A549 (cell line): ENCODE measurements at places on chromosomes 2 and 18.

- DNase-seq, result no peak
Observed at GRCh38 chr2:48048476-48049171, 142.3 kb upstream of the FBXO11 start.

- no peak for DNase-seq
Observed at GRCh38 chr18:55400590-55401541, 187.1 kb downstream of the TCF4 start.

- DNase-seq, result no peak
Observed at GRCh38 chr2:239660390-239661230, 259.8 kb upstream of the HDAC4 start.

GRCh38 chr2:39487398-39488250 is 50.5 kb upstream of the MAP4K3 start:
- DNase-seq, result peak; percentile 52

DNA sequence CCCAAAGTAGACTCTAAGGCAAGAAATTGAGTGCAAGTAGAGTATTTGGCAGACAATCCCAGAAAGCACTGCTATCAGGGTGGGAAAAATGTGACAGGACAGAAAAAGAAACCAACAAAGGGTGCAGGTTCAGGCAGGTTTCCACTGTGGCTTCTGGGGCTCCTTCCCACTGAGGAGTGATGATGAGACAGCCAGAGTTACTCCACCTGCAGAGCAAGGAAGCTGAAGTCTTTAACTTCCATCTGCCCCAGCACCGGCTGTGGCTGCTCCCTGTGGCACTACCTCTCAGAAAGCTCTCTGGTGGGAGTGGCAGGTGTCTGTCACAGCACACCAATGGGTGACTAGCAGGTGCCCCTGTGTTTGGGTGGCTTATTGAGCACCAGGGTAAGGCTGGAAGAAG is 37.6 kb upstream of the ACKR3 start:
- DNase-seq, result no peak

DNA sequence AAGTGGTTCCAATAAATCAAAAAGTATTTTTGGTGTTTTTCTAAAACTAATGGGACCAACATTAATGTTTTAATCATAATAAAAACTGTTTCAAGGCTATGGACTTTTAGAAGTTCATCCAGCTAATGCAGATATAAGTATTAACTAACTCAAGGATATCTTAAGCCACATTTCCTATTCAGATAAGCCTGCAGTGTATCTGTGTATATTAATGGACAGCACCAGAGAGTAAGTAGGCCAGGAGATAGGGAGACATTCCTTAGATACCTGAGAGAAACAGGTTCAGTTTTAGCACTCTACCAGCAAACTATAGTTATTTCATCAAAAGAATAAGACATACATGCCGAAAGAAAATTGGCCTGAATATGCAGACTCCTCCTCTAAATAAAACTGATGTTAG is 27.3 kb downstream of the PREPL start:
- DNase-seq, result no peak

- no peak for DNase-seq
Observed at GRCh38 chr2:207037896-207038295, 98.6 kb downstream of the CPO start.

DNA sequence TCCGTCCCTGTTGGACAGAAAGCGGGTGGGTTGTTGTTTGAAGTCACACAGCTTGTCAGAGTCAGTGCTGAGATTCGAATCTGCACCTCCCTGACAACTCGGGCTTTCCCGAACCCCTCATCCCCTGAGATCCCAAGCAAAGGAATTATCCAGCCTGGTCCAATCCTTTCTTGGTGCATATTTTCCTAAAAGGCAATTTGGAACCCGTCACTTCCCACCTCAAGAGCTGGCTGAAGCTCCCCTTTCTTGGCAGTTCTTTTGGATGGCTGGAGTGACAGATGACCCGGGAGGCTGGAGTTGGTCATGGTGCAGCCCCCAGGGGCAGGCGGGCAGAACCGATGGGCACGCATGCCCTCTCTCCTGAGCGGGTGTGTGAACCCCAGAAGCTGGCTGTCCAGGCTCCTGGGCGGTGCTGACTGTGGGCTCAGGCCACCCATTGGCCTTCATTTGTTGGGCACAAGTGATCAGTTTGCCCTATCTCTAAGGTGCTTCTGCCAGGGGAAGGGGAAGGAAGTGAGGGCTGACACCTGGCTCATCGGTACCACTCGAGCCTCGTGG is 97.8 kb downstream of the ASB1 start:
- no peak for DNase-seq

GRCh38 chr2:109069331-109070194 is 59.4 kb upstream of the SH3RF3 start:
- no peak for DNase-seq

DNA sequence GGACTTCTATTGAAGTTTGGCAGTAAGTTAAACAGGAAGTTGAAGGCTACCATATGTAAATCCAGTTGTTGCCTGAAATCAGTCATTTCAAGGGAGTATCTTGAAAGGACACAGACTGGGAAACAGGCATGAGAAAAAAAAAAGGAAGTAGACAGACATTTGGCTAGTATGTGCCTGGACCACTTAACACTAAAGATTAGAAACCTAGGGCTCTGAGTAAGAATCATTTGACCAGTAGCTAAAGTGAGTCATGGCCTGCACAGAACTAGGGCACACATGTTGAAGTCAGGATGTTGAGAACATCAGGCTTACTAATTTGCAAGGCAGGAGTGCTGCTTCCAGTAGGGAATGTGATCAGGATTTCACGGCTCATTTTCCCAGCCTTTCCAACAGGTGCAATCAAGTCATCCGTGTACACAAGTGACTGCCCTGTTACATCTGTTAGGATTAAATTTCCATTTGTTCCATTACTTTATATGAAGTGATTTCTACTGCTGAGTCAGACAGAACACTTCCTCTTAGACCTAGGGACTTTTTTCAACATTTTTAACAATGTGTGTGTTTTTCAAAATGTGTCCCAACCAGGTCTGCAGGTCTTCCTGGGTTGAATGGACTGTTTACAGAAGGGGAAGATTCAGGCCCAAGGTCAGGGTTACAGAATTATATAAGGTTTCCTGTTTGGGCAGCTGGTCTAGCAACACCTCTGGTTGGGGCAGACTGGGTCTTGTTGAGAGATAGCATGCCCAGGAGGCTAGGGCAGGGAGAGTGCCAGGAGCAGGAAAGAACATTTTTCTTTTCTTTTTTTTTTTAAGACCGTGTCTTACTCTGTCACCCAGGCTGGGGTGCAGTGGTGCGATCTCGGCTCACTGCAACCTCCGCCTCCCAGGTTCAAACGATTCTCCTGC is 145.6 kb downstream of the TGIF1 start:
- peak; percentile 83 for DNase-seq

DNA sequence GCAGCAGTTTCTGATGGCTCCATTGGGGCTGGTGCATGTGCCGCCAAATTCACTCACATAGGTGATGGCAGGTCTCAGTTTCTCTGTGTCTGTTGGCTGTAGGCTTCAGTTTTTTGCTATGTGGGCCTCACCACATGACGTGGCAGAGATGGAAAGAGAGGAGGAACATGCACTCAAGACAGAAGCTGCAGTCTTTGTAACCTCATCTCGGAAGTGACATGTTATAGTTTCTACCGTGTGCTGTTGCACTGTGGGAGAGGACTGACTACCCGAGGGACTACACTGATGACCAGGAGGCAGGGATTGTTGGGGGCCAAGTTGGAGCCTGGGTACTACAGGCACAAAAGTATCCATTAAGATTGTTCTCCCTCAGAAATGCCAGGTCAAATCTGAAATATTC is 9.2 kb upstream of the CNRIP1 start:
- DNase-seq, result no peak

DNA sequence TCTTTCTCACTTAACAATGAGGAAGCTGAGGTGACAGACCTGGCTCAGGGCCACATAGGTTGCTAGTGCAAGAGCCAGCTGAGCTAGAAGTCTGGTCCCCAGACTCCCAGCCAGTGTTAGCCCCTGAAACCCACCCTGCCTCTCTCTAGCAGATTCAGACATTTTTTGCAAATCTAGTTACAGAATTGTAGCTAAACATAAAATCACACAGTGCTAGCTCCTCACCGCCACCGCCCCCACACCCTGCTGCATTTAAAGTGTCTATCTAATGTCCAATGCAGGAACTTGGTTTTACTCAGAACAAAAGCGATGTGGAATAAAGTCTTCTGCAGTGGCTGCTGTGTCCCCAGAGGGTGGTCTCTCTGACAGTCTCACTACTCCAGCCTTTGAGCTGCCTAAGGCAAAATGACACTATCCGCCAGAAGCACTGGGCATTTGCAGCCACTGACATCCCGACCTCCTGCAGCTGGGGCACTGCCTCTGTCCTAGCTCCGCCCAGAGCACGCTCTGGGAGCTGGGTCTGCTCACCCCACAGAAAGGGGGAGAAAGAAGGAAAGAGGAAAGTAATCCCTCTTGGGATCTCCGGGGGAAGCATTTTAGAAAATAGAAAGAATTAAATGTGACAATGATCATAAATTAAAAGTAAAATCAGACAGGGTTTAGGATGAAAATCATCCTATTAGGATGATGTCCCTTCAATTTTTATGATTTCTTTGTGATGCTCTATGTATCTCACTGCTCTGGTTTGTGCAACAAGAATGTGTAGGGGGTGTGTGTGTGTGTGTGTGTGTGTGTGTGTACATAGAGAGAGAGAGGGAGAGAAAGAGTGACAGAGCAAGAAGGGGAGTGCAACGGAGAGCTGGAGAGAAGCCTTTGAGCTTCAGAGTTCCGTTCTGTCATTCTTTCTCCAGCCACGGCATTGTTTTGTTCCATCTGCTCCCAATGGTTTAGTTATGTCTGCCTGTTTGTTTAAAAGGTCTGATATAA is 50.5 kb upstream of the ST8SIA3 start:
- no peak for DNase-seq

DNA sequence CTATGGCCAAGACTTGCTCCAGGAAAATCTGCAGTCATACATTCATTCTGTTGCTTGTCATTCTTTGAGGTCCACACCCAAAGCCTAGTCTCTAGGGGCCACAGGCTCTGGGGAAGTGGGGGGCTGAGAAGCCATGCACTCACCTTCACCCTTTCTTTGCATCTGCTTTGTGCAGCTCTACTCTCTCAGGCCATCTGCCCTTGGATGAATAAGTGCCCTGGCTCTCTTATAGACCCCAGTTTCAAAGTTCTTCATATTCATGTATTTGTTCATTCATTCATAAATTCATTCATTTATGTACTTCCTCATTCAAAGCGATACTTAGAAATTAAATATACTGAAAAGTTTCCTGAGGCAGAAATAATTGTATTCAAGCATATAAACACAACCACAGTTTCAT is 130.3 kb upstream of the FAM98A start:
- DNase-seq, result no peak

DNA sequence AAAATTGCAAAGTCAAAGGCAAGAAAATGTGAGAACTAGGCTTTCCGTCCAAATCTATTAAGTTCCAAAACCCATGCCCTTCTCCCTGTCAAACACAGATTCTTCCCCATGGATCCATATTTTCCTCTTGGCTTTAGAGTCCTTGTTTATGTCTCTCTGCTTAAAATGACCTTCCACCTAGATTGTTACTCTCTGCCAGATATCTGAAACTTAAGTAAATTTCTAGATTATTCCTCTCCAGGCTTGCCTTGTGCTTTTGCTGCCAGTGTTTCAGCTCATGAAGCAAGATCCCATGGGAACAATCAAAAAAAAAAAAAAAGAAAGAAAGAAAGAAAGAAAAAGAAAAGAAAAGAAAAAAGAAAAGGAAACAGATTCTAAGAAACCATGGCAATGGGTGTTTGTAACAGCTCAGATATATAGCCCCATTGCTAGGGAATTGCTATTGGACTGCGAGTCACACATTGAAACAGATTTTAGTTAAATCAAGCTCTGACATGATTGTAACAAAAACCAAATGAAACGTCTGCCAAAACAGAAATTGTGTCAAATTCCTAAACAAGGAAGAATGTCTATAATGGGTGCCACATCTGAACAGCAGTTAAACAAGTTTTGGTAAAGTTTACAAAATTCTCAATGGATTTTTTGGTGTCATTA is 660.7 kb upstream of the CNTNAP5 start:
- DNase-seq, result no peak

DNA sequence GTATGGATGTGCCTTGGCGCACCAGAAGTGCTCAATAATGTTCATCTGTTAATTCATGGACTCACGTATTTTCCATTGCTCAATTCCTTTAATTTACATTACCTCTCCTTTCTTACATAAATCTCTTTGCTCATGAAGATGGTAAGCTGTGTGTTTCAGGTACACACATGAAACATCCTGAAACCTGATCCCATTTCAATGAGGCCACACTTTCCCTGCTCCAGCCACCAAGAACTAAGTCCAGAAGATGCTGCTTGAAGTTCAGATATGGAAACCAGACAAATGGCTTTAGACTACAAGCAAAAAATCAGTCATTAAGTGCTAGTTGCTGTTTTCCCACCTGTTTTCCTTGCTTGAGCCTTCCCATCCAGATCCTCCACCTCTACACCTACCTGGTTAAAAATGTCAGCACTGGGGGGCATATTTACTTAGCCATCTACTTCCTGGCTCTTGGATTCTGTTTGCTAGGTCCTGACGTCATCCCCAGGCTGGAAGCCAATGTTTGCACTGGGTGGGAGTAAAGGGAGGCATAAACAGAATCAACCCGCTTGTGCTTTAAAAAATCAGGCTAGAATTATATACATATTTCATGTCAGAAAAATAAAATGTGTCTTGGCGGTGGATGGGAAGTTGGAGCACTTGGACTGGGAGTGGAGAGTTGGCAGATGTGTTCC is 309.7 kb downstream of the OSR1 start:
- DNase-seq, result peak; percentile 14

DNA sequence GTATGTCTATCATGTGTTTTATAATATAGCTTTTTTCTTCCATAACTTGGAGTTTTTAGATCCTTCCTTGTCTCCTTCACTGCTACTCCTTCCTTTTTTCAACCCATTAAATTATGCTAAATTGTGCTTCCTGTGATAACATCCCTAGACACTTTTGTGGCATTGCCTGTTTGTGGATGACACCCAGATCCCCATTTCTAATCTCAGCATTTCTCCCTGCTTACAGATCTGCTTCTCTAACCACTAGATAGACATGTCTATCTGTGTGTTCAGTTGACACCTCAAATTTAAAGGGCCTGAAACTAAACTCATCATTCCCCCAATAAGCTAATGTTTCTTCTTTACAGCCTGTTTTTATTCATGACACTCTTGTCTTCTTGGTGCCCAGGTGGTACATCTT is 244.8 kb downstream of the BABAM2 start:
- no peak for DNase-seq

- DNase-seq, result no peak
Observed at GRCh38 chr18:58700209-58700608, 28.9 kb downstream of the MALT1 start.

DNA sequence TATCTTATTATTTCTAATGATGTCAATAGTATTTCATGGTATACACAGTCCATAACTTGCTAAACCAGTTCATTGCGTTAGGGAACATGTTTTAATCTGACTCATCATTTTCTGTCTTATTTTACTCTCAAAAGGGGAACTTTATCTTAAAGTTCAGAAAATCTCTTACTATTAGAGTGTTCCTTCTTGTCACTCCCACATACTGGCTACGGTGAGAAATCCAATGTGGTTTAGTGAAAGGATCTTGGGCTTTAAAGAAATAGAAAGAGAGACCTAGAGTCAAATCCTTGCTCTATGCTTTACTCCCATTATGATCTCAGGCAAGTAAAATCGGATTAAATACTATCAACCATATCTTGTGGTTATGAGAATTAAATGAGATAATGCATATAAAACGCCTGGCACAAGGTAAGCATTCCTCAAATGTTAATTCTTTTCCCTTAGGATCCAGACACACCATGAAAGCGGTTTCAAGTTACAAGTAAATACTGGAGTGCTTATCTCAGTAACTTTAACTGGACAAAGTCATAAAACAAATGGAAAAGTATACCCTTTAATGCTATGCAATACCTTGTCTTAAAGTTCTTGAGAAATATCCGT is 576.0 kb downstream of the ARHGAP15 start:
- no peak for DNase-seq

GRCh38 chr2:99325384-99325783 is 10.7 kb downstream of the TXNDC9 start:
- no peak for DNase-seq

- DNase-seq, result no peak
Observed at GRCh38 chr18:35581898-35582641, 530 bp downstream of the GALNT1 start.
